ACHN (cell line): ENCODE measurements at places on chromosomes 1 and 21.

DNA sequence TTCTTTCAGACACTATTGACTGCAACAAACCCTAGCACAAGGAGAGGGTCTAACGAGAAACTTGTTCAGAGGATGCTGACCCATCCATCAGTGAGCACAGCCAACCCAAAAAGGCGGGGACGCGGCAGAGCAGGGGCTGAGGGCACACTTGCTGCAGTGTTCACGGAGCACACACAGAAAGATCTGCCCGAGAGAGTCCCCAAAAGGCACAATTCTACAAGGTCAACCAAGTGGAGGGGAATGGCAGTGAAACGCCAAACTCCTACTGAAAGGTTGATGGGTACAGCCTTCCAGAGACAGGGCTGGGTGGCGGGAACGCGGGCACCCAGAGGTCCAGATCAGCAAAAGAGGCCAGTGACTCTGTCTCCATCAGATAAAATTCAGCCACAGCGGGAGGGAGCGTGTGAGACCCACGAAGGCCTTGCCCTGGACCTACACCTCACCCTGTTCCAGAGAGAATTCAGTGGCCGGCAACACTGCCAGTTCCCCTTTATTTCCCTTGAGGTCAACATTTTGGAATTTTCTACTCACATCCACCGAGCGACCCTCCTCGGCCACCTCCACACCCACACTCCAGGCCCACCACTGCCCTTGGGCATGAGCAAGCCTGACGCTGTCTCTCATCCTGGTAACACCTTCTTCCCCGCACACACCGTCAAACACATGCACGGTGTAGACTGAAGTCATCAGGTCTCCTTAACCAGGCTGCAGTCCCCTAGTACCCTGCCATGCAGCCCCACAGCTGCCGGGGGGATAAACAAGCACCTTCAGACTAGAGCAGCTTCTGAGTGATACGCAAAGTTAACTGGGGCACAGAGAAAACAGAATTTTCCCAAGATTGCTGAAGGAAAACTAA lies 5.5 kb downstream of the GNG4 start:
- no peak for DNase-seq

DNA sequence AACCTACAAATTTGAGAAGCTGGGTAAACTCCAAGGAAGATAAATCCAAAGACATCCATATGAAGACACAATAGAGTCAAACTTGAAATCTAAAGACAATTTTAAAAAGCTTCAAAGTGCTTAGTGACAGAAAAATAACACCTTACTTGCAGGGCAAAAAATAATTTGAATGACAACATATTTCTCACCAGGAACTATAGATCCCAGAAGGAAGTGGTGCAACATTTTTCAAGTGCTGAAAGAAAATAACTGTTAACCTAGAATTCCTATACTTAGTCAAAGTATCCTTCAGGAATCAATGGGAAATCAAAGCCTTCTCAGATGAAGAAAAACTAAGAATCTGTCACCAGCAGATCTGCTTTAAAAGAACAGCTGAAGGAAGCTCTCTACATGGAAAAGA lies 184.4 kb downstream of the HLX start:
- DNase-seq = no peak

- DNase-seq = no peak
These were observed 58.9 kb downstream of the VWA5B1 start for GRCh38 chr1:20349561-20349960.

- DNase-seq = no peak
These were observed 1786.6 kb downstream of the PLA2G4A start for GRCh38 chr1:188615321-188615720.

GRCh38 chr1:9250411-9251381 lies 16.1 kb downstream of the H6PD start:
- DNase-seq = no peak

- DNase-seq = no peak
These were observed 323.0 kb downstream of the OMA1 start for GRCh38 chr1:58223522-58223921.

- DNase-seq = no peak
These were observed 98.8 kb upstream of the DPH5 start for GRCh38 chr1:101124405-101124804.
